ENCODE measurements at places on chromosomes 7 and 10. TPM values are rescaled to one million over a fixed set of nuclear protein-coding genes. Genes with fewer than 3 reads are reported as not detected.

DNA sequence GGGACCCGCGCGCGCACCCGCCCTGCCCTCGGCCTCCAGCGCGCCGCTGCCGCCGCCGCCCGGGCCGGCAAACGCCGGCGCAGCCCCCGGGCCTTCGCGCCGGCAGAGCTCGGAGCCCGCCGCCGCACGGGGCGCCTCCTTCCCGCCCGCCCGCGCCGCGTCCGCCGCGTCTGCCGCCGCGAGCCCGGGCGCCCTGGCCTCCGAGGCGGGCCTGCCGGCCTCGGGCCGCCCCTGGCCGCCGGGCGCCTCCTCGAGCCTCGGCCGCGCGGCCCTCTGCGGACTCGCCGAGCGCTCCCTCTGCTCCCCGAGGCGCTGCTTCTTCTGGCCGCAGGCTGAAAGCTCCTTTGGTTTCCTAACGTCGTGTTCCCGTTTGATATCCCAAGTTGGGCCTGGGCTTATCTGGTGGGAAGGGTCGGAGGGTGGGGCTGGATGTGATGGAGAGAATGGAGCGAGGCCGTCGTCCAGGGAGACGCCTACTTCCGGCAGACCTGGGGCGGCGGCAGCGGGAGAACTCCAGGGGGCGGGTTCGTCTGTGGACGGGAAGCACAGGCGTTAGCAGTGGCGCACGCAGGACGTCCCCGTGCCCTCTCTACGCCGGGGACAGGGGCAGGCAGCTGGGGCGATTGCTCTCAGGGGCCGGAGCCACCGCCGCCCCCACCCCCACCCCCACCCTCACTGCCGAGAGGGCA, 221.0 kb downstream of the PHTF2 start:
- H3K36me3 ChIP-seq: no peaks in the 10 kb centered on the region
- peak overlapping the region; percentile 81 for H3K4me3 ChIP-seq
- peak overlapping the region; percentile 69 for H3K27ac ChIP-seq
- peak; percentile 83 for DNase-seq

GRCh38 chr7:40978047-40978446, 724.8 kb downstream of the INHBA start:
- no peaks in the 10 kb centered on the region for H3K36me3 ChIP-seq
- H3K4me1 ChIP-seq: no peaks in the 10 kb centered on the region
- DNase-seq: no peak
- H3K4me3 ChIP-seq: no peak overlapping the region
- H3K27ac ChIP-seq: no peak overlapping the region
- no peaks in the 10 kb centered on the region for H3K27me3 ChIP-seq

GRCh38 chr10:111516144-111516543, 439.3 kb downstream of the ADRA2A start:
- no peaks in the 10 kb centered on the region for H3K36me3 ChIP-seq
- no peaks in the 10 kb centered on the region for H3K27me3 ChIP-seq
- H3K4me3 ChIP-seq: no peak overlapping the region

Gene NPTX2
- 0.20 TPM for total RNA-seq
